ENCODE measurements at places on chromosomes 11 and 22.

GRCh38 chr22:40076702-40077645 is 82.2 kb downstream of the FAM83F start:
- no peak for DNase-seq

GRCh38 chr11:60831143-60831500 is 10.8 kb upstream of the CCDC86 start:
- peak; percentile 74 for DNase-seq

DNA sequence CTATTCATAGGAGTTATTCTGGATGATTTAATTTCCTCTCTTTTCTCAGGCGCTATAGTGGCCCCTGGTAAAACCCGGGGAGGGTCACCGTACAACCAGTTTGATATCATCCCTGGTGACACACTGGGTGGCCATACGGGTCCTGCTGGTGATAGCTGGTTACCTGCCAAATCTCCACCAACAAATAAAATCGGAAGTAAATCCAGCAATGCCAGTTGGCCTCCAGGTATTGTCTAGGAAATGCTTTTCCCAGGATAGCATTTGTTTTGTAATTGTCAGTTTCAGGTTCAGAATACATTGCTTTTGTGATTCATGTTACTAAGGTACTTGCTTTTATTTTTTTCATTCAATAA is 35.6 kb upstream of the ADSL start:
- no peak for DNase-seq

DNA sequence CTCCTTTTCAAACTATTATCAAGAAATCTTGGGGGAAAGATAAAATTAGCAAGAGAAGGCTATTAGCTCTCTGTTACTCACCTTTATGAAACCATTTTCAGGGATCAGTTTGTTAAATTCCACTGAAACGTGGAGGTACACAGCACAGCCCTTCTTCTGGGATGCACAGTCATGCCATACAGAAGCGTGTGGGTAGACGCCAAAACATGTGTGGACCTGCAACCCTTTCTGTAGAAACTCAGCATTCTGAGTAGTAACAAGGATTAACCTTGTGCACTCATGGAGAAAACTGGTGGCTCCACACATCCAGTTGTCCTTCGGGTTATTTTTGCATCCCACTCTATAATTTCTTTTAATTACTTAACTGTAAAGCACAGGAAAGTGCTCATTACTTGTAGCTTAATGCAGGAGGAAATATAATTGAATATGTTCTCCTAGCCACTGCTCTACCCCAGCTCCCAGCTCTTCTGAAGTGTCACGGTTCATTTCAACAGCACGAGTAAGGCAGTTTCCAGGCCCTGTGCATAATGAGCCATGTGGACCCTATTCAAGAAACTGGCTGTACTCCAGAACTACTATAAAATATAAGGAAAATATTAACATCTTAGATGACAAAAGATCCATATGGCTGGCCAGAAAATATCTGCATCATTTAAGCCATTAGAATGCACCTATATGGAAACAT is 26.1 kb downstream of the BDNF start:
- DNase-seq, result no peak

- no peak for DNase-seq
Observed at GRCh38 chr11:67178421-67178820, 59.4 kb downstream of the KDM2A start.

- no peak for DNase-seq
Observed at GRCh38 chr22:22789922-22790845, 97.4 kb upstream of the IGLL5 start.

DNA sequence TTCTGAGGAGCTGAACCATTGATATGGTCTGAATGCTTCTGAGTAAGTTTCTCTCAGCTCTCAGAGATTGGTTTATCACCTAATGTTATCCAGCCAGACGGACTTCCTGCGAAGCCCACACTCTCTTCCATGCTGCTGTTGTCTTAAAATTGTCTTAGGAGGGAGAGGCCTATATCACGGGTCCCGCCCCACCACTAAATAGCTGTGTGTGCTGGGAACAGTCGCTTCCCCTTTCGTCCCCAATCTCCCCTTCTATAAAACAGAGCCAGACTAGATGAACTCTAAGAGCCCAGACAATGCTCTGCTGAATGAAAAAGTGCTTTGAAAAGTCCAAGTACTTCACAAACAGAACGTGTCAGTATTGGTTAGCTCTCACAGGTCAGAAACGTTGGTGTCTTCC is 81.4 kb upstream of the AKIP1 start:
- no peak for DNase-seq

DNA sequence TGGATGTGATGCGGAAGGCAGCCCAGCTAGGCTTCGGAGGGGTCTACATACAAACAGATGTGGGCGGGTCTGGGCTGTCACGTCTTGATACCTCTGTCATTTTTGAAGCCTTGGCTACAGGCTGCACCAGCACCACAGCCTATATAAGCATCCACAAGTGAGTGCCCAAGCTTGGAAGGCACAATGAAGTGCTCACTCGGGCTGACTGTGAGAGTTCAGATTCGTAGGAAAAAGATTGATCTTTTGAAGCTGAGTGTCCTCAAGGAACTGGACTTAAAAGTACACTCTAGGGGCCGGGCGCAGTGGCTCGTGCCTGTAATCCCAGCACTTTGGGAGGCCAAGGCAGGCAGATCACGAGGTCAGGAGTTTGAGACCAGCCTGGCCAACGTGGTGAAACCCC is 3.7 kb downstream of the ACAD8 start:
- no peak for DNase-seq

DNA sequence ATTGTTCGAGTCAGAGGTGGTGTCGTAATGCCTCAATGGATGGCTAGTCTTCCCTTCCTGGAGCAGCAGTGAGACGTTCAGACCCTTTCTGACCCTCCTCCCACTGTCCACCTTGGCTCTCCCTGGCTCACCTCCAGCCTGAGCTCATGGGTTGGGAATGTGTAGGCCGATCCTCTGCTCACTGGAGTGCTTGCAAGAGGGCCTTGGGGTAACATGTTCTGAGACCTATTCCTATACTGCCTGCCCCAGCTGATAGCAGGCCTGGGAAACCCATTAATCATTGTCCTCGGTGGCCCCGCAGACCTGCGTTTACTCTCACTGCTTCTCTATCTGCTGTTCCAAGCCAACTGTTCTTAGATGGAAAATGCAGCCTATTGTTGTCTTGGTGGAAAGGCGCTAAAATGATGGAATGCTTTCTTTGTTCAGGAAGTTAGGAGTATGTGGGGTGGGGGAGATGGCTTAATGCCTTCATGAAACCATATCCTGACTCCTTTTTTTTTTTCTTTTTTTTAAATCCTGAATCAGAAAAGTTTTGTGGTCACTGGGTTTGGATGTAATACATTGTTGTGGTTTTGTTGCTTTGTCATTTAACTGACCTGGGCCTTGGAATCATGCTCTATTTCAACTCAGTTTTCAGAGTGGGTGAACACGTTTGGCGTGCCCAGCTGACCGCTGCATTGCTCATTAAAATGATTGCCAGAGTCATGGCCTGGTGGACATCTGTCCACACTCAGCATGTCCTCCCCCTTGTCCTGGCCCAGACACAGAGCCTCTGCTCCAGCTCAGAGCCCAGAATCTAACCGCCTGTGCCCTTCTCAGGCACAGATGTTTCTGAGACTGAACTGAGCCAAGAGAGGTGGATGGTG is 72.5 kb downstream of the MICAL2 start:
- no peak for DNase-seq

- DNase-seq, result no peak
Observed at GRCh38 chr22:23240639-23241389, 60.5 kb downstream of the BCR start.

GRCh38 chr11:118615976-118616371 is 8.6 kb downstream of the PHLDB1 start:
- DNase-seq, result no peak

DNA sequence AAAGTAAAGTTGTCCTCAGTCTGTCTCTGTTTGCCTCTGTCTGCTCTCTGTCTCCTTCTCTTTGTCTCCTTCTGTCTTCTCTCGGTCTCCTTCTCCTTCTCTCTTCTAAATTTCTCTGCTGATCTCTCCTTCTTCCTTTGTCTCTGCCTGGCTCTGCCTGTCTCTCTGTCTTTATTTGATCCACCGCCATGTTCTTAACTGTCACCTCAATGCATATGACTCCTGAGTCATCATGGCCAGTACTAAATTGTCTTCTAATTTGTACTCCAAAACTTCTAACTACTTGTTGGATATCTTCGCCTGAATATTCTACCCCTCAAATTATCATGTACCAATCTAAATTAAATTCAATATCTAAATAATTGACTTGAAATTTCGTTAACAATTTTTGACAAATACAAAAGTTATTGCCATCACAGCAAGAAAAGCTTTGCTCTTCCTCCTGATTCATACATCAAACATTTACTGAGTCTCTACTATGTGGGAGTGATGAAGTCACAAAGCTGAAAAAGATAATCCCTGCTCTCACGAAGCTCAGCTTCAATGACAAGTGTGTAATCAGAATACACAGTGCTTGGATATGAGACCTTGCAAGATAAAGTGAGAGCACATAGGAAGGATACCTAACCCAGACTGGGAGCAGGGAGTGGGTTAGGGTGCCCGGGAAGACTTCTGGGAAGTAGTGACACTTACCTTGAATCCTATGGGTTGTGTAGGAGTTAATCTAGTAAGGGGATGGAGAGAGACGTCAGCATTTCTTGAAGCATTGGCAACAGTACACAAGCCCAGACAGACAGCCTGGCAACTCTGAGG is 193.0 kb downstream of the MAML2 start:
- DNase-seq, result no peak

- DNase-seq, result no peak
Observed at GRCh38 chr11:106281455-106282173, 204.2 kb downstream of the AASDHPPT start.

GRCh38 chr11:45847911-45848316 is 639 bp downstream of the CRY2 start:
- DNase-seq, result peak; percentile 47

DNA sequence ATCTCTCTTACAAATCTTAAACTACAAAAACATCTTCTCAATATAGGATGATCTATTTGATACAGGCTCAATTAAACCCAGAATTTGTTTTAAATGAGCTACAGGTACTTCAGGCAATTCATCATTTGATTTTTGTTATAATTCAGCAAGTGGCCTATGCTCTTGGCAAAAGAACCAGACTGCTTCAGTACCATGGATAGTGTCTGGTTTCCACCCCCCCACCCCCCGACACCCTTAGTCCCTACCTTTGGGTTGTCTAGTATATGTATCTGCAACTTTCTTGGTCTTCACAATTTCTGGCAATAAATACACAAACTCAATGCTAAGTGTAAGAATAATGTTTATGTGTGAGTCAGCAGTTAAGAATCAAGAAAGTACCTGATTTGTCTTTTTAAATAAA is 97.3 kb upstream of the API5 start:
- DNase-seq, result no peak

GRCh38 chr22:49431551-49431950 is 396.1 kb downstream of the BRD1 start:
- DNase-seq, result no peak

DNA sequence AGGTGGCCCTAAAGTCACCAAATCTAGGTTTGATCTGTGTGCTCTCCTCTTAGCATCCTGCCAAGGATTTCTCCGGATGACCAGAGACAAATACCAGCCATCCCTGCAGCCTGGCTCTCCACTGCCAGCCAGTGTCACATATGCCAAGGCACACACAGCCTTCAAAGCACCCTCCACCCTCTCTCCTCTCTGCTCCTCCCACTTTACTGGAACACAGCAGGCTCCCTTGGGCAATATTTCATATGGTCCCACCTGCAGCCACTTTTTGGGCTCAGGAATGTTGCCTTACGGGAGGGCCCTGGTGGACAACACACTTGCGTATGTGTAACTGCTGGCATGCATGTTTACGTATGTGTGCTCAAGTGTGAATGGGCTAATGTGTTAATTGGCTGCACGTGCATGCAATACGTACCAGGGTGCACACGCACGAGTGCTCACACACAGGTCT is 183.9 kb downstream of the CEP164 start:
- no peak for DNase-seq

GRCh38 chr11:78801161-78801884 is 226.7 kb upstream of the NARS2 start:
- no peak for DNase-seq

GRCh38 chr11:78783301-78783700 is 208.6 kb upstream of the NARS2 start:
- no peak for DNase-seq

- DNase-seq, result no peak
Observed at GRCh38 chr11:14095882-14096281, 133.4 kb downstream of the SPON1 start.

- no peak for DNase-seq
Observed at GRCh38 chr22:31102441-31103081, 4.8 kb downstream of the SELENOM start.

GRCh38 chr11:35142481-35143075 is 3.6 kb downstream of the CD44 start:
- DNase-seq, result no peak

DNA sequence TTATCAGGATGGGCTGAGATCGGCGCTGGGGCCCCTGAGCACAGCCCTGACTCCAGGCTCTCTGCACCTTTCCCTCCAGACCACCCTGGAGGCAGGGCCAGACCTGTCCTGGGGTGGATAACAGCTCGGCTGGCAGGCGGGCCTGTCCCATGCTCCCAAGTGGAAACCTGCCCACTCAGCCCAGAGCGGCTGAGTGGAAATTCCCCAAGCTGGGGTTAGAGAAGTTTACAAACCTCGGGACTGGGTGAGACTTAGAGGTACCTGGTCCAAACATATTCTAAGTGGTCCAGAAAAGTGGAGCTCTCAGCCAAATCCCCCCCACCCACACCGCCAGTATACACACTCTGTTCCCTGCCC is 4.8 kb upstream of the FXYD2 start:
- DNase-seq, result no peak

All from natural killer cell (primary cell).